Dermis blood vessel endothelial cell (primary cell): ENCODE measurements at places on chromosomes 5 and 9.
A peak's percentile ranks its signal among the peaks of the same experiment; 100 is the strongest.

- DNase-seq: no peak
These were observed 1.8 kb downstream of the SGCD start for GRCh38 chr5:156328766-156329165.

DNA sequence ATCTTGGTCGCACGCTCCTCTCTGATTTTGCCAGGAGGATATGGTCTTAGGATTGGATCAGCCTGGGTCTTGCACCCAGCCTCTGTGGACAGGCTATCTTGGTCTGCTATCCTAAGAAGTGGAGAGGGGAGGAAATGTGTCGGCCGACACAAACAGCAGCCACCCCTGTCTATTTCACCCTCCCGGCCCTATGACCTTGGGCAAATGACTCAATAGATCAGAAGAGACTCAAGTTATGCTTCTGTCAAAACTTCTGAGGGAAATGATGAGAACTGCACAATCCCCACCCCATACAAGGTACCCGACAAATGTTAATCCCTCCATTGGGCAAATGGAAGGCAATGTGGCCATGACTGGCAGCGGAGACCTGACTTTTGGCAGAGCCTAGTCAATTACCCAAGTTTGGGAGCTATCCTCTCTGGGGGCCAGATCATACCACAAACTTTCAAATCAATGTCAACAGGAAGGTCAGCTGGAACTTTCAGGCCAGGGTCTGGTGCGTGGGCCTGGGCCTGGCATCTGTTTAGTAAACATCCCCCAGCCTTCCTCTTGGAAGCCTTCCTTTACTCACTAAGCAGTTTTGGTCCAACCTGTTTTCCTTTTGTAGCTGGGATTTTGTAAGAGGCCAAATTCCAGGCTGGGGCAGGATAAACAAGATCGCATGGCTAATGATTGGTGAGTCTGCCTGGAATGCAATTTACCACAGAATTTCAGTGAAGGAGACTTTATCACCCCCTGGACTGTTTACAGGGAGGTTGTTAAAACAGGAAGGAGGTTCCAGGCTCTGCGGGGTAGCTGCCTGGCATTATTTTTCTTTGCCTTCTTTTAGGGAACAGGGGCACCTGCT is 64.2 kb upstream of the CPEB4 start:
- peak; percentile 3 for DNase-seq

DNA sequence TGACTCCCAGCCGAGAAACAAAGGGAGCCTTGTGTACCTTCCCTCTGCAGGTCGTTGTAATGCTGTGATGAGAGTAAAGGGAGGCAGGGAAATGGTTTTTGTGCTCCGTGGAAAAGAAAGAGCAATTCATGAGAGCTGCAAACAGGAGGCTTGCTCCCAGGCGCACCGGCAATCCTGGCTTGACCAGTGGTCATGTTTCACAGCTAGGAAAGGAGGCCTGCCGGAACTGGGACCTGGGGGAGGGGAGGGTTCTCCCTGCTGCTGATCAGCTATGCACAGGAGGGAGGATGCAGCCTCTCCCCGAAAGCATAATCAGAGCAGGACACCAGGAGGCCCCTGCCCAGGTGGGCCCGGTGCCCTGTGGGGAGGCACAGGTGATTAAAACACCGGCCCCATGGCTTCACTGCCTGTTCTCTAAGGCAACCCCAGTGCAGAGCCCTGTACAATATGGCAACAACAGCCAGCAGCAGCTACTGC is 131.3 kb downstream of the ZDHHC21 start:
- no peak for DNase-seq

DNA sequence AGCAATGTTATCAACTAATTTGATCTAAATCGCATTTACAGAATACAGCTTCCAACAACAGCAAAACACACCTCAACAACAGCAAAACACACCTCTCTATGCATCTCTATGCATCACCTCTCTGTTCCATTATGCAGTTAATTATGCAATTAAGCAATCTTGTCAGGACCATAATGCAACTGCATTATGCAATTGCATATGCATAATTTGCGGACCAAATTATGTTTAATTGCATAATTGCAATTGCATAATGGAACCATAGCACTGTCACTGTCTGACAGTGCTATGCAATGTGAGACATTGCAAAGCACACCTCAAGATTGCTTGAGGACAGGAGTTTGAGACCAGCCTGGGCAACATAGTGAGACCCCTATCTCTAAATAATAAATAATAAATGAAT is 80.4 kb upstream of the PRSS3 start:
- no peak for DNase-seq

DNA sequence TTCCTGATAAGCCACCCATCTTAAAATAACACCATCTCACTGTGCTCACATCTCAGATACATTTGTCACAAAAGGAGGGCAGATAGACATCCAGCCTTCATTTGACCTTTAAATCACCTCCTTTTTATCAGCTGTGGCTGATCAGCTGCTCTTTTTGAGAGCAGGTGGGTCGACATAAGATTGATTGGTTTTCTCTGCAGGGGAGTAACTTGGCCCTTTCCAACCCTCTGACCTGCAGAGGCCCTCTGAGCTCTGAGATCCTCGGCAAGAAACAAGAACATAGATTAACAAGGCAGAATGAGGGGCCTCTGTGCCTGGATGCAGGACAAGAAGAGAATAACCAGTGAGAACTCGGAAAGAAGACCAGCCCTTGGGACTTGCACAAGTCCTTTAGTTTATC is 33.5 kb upstream of the GLRA1 start:
- no peak for DNase-seq

DNA sequence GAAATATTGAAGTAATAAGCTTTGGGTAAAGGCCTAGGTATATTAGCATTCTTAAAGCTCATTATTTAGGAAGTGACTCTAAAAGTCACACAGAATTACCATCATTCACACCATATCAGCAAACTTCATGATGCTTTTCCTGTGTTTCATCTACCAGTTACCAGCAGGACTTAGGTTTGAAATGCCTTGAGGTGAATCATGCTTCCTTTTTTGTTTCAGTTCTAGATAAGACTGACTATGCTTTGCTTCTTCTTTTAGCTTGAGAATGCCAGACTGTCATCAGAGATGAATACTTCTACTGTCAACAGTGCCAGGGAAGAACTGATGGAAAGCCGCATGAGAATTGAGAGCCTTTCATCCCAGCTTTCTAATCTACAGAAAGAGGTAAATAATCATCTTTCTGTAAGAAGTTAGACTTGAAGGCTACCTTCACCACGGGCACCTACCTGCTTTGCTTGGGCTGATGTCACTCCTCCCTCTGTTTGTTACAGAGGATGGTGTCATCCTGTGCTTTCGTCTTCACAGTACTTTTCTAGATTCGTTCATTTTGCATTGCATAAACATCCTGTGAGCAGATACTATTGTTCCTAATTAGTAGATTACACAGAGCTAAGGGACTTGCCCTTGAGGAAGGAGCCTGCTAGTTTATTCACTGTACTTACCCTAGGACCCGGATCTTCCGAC is 34.7 kb downstream of the LMNB1 start:
- peak; percentile 92 for DNase-seq

GRCh38 chr5:116289276-116289675 is 204.5 kb downstream of the COMMD10 start:
- DNase-seq: no peak

DNA sequence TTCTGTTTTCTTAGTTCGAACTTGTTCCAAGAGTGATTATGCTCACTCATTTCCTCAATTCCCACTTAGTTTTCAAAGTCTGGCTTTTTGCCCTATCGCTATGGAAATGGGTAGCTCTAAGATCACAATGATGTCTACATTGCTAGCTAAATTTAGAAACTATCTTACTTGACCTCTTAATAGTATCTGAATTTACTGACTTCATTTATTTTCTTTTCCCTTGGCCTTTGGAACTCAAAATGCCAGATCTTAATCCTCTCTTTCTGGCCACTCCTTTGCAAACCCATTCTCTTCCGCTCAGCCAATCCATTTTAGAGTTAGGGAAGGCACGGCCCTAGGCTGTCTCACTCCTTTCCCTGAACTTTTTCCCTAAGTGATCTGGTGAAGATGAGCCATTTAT is 137.0 kb downstream of the FER start:
- DNase-seq: peak; percentile 95

DNA sequence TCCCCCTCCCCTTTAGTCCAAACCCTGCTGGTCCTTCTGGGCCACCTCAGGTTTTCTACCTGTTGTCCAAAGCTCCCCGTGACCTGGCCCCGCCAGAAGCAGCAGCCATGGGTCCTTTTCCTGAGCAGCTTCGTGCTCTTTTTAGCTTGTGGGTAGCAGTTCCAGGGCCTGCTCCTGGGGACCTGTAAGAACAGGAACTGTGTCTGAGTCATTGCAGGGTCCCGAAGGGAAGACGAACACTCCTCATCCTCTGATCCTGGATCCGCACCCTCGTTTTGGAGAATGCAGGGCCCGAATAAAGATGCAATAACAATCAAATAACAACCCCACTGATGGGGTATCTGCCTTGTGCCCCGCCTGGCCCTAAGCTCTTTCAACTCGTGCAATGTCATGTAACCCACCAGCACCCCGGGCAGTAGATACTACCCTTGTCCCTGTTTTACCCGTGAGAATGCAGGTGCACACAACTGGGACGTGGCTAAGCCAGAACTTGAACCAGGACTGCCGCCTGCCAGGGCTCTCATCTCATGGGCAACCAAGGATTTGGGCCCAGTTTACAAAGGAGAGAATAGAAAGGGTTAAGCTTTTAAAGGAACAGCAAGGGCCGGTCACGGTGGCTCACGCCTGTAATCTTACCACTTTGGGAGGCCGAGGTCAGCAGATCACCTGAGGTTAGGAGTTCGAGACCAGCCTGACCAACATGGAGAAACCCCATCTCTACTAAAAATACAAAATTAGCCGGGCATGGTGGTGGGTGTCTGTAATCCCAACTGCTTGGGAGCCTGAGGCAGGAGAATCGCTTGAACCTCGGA is 33.2 kb downstream of the NEK6 start:
- peak; percentile 45 for DNase-seq

DNA sequence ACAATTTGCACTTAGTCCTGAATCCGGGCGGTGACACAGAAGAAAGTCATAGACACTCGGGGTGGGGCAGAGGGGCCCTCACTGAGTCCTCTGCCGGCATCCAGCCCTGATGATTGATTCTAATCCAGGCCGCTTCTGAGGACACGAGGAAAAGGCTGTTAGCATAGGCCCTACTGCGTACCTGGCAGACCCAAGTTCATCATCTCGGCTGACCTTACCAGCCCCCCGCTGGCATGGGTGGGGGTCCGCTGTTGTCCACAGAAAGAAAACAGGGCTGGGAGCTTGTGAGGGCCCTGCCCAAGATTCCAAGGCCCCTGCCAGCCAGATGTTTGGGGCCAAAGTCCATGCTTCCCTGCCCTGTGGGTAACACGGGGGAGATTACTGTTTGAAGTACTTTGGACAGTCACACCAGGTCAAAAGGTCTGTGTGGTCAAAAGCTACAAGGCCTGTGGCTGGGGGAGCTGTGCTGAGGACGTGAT is 24.5 kb downstream of the ERGIC1 start:
- DNase-seq: no peak

DNA sequence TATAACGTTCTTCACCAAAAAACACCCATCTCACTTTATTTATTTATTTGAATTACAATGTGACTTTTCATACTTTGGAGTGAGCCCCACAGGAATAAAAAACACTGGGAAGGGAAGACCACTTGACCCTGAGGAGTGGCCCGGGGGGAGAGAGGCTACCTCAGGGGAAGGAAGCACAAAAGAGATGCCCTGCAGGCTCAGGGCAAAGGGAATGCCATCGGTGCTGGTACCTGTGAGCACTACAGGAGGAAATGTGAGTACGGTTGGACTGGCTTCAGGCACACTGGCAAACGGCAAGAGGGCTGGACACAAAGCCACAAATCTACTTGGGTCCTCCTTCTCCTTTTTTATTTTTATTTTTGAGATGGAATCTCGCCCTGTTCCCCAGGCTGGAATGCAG is 363.9 kb upstream of the KLF4 start:
- DNase-seq: no peak

GRCh38 chr9:104527109-104527508 is at the start of gene OR13C4:
OR13C4 (minus strand) TSS chr9:104527209; CDS start chr9:104527209, 0 bp downstream.
- no peak for DNase-seq

DNA sequence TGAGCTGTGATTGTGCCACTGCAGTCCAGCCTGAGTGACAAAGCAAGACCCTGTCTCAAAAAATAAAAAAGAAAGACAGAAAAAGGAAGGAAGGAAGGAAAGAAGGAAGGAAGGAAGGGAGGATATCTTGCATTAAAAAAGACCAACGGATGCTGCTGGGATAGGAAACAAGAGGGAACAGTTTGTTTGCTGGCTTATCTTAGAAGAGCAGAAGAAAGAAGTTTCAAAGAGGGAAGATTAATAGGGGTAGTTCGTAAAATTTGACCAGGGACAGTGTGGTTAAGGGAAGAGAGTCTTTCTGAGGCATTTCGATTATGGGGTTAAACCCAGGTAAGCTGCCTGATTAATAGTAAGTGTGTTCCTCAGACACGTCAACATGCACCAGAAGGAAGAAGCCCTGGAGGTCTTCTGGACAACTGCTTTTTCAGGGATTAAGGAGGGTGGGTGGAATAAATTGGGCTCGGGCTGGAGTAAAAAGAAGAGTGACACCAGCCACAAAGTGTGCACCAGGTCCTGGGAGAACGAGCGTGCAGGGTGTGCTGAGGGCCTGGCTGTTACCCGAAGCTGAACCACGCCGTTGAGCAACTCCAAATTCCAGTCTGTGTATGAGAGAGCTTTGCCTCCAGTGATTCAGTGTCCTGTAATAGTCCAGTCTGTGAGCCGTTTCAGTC is 24.8 kb downstream of the FYB1 start:
- no peak for DNase-seq

GRCh38 chr9:98161851-98162250 is 30.6 kb downstream of the CORO2A start:
- no peak for DNase-seq

DNA sequence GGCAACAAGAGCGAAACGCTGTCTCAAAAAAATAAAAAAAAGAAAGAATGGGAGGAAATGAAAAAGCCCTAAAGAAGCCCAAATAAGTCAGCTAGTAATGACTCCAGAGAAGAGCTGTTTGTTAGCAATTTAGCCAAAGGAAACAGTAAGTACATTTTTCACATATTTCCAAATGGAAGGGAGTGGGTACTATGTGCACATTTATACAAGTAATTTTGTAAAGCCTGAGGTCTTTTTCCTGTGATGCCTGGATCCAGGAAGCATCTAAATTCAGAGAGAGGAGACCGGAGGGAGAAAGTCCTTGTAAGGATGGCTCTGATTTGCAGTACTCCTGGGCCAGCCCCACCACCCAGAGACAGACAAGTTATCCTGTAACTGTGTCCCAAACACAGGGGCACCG is 14.7 kb downstream of the FBP1 start:
- DNase-seq: peak; percentile 41

GRCh38 chr5:132681983-132682382 is 8.2 kb downstream of the IL4 start:
- no peak for DNase-seq
